NCI-H1694 treated with DMSO at 0.1 percent for 48 hours (cell line): ENCODE measurements at places on chromosomes 1 and 21.

DNA sequence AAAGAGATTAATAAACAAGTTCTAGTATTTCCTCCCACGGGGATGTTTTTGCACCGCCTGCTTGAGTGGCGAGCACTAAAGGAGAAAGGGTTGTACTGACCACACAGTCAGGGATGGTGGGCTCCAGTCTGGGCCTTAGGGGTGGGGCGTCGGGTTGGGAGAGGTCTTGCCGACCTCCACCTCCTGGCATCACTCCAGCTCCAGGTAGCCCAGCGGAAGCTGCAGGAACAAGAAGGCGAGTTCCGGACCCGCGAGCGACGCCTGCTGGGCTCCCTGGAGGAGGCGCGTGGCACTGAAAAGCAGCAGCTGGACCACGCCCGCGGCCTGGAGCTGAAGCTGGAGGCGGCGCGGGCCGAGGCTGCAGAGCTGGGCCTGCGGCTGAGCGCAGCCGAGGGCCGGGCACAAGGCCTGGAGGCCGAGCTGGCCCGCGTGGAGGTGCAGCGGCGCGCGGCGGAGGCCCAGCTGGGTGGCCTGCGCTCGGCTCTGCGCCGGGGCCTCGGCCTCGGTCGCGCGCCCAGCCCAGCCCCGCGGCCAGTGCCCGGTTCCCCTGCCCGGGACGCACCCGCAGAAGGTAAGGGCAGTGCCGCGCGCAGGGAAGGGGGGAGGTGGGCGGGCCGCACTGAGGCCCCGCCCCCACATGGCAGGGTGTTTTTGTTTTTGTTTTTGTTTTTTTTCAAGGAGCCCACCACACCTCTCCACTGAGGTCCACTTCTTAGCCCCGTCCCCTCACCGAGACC lies 19.7 kb downstream of the MFAP2 start:
- no peak for DNase-seq

GRCh38 chr1:33636209-33636608 lies 163.8 kb downstream of the ZSCAN20 start:
- DNase-seq = no peak

- DNase-seq = no peak
These were observed 121.5 kb downstream of the OLFML2B start for GRCh38 chr1:161902182-161902581.

- DNase-seq = no peak
These were observed 1107.1 kb upstream of the TMPRSS15 start for GRCh38 chr21:19510653-19511052.

- no peak for DNase-seq
These were observed at the start of gene ARID4B for GRCh38 chr1:235327559-235328270. TSS of gene ARID4B (minus strand) at chr1:235328179. CDS start at chr1:235326919, 1,260 bp downstream.

DNA sequence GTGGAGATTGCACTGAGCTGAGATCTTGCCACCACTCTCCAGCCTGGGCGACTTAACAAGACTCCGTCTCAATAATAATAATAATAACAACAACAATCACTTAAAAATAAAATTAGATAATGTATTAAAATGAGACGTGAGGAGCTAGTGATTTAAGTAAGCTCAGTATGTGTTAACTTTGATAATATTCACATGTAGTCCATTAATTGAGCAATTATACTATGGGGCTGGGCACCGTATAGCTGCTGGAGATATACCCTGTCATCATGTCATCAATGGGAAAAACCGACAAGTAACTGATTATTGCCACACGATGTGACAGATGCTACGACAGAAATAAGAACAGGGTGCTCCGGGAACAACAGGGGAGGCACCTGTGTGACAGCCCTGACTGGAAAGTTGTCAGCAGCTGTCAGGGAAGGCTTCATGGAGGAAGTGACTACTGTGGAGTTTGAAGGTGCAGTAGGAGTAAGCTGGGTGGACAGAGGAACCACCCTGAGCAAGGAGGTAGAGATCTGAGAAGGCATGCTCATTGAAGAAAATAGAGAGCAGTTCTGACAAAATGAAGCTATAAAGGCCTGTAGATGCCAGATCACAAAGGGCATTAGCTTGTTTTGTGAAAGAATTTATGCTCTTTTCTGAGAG lies 924 bp upstream of the CAMSAP2 start:
- DNase-seq = no peak

DNA sequence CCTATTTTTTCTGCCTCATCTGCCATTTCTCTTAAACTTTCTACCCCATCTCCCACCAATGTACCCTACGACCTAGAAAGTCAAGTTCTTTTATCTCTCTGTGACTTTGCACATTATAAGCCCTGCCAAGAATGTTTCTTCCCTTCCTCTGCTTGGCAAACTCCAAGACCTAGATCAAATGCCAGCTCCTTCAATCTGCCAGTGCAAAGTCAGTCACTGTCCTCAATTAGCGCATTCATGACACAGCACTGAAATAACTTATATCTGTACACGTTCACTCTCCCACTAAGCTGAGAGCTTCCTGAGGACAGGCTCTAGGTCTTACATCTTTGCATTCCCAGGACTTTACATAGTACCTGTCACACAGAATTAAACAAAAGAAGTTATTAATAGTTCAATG lies 21.4 kb upstream of the LSM10 start:
- DNase-seq = no peak

GRCh38 chr1:205042911-205043806 lies at the start of gene CNTN2:
TSS of gene CNTN2 (plus strand) at chr1:205043212. CDS start at chr1:205053186, 9,974 bp downstream.
- peak; percentile 86 for DNase-seq

DNA sequence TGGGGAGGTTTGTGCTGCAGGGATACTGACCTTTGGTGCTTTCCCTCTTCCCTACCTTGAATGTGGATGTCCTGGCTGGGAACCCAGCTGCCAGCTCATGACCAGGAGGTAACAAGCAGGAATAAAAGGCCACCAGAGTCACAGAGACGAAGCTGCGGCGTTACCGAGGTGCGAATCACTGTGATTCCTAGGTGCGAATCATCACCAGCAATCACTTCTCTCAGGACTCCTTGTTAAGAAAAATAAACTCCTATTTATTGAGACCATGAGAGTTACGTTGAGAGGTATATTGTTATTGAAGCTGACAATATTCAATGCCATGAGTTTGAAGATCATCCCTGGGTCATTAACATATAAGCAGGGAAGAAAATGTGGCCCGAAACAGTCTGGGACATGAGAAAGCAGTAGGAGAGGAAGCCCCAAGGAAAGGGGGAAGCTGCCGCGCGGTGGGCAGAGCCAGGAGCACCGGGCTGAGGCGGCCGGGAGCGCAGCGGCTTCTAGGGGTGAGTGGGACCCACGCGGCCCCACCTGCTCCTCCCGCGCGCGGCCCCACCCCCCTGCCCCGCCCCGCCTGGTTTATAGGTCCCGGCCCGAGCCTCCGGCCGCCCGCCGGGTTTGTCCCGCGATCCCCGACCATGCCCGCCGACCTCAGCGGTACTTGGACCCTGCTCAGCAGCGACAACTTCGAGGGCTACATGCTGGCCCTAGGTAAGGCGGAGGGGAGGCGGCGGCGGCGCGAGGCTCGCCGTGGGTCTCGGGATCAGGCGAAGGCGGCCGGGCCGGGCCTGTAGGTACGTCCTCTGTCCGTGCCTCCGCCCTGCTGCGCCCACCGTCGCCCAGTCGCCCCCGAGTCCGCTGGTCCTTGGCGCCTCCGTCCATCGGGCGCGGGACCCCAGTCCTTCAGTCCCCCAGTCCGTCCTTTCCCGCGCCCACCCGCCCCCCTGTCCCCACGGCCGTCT lies at the start of gene RBP7:
Gene RBP7 (plus strand): TSS at position 605 of the 959 bp plus-strand sequence. CDS start 31 bp downstream, at position 636.
- DNase-seq = no peak

GRCh38 chr1:246564839-246565750 lies 966 bp downstream of the TFB2M start:
- no peak for DNase-seq

GRCh38 chr1:20172033-20172590 lies 13.8 kb upstream of the UBXN10 start:
- DNase-seq = no peak

GRCh38 chr1:233520261-233521191 lies 93.4 kb upstream of the KCNK1 start:
- DNase-seq = no peak

GRCh38 chr1:46401964-46402626 lies 8.0 kb downstream of the FAAH start:
- DNase-seq = peak; percentile 53

DNA sequence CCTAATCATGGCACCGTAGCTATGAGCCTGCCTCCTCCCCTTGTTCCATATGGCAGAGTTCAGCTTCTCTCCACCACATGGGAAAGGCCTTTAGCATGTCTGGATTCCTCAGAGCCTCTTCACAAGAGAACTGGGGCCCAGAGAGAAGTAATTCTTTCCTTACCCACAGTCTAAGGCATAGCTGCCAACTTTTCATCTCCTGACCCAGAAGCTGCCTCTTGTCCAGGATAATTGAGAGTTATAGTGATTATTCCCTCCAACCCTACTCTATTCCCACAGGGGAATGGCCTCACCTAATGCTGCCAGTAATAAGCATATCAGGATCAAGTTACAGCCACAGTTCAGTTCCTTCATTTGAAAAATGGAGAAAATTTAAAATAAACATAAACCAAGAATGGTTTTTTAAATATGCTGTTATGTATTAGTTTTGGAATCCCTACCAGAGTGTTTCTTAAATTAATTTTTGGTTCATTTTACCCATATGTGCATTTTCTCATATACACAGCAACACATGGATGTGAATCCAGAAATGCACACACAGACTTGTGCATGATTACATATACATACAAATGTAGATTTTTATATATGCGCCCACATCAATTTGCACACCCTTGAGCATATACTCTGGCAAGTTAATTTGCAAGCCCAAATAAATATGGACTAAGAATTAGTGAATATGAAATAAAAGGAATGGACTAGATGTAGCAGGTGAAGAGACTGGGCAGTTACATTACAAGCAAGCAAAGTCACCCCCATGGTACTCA lies 63.9 kb upstream of the WARS2 start:
- DNase-seq = no peak

DNA sequence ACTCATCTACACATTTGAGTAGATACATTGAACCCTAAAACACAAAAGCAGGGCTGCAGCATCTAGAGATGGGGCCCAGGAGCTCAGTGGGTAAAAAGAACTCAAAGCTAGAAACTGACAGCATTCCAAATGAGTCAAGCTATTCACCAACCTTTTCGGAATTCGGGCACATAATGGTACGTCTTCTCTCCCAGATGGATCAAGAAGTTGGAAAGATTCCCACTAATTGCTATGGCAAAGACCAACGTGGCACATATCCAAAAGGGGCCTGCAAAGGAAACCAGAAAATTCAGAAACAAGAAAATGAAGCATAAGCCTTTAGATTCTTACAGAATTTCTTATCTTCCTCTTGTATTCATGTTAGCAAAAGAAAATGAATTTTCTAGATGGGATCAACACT lies 18.4 kb downstream of the YIPF1 start:
- DNase-seq = no peak
